Mucosa of descending colon (tissue), 3 donors: ENCODE measurements at places on chromosomes 12 and 14. TPM values are rescaled to one million over a fixed set of nuclear protein-coding genes. Genes with fewer than 3 reads are reported as not detected.
A peak's percentile ranks its signal among the peaks of the same experiment; 100 is the strongest.

The LUM gene
- 68.5 TPM for total RNA-seq

DNA sequence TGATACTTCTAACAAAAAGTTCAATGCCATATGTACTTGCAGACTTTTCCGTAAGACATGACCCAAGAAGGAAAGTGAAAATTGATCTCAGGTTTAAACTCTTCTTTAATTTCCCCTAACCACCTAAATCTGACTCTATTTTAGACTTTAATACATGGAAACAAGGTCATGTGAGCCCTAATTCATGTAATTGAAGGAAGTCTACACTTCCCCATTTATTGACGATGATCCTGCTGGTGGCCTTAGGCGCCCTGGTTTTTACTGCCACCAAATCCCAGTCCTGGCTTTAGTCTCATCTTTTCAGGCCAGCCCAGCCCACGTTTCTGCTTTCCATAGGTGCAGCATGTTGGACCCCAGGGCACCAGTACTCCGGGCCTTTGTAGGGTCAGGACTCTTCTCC, 157.9 kb downstream of the PELI2 start:
- no peak for DNase-seq

DNA sequence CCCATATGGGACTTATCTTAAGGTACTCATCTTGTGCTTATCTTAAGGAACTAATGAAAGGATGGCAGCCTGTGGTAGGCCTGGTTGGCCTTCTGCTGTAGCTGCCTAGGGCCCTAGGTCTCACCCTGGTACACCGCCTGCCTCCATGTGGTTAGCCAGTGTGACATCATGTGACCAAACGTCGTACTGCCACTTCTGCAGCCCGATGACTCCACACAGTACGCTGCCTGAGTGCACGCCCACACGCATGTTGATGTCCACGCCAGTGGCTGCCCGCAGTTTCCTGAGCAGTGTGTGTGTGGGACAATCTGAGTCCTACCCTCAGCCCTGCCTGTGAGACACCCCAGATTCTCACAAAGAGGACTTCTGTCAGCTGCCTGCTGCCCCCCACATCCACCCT, 5.1 kb downstream of the ADCY4 start:
- peak; percentile 48 for DNase-seq

The C12orf56 gene
- not detected for total RNA-seq

DNA sequence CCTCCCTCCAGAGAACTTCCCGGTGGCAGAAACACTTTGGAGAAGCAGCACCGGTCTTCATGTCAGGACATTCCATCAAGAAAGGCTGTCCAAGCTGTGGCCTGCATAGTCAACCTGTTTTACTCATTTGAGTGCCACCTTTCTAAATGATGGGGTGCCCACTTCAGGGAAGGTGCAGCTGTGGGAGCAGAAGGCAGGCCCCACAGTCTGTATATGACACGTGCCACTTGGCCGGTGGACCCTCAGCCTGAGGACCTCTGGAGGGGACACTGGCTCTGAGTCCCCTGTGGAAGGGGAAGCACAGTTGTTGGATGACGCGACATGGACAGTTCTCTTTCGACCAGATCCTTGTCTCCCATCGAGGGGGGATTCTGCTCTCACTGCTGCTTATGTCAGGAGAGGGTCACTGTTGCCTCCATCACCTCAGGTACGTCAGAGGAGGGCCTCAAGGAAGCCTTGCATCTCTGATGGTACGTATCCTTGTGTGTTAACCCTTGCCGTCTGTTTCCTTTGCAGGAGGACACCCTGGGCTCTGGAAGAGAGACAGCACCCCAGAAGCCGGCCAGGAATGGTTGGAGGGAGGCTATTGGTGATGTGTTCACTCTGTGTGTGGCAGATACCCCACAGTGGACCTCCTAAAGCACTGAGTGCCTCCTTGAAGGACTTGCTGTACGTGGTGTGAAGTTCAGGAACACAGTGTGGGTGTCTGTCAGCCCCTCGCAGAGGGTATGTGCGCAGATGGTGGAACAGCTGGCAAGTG, 132.1 kb upstream of the RTL1 start:
- DNase-seq, result no peak

DNA sequence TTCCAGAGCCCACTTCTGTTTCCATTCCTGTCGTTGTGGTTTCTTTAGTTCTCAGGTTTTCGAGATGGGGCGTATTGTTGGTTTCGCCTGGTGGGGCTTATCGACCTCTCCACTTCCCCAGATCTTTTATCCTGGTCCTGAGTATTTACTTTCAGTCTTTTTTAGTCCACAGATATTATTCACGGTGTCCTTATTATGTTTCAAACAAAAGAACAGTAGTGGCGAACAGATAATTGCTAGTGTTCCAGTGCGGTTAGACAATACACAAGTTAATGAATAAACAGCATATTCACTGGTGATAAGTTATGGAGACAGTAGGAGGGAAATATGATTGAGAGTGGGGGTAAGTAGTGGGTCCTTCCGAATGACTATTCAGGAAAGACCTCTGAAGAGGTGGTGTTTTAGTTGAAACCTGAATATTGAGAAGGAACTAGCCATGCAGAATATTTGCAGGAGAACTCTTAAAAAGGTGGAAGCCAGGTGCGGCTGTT, 668 bp downstream of the TMEM260 start:
- no peak for DNase-seq

The CFAP54 gene
- 0.82 TPM for total RNA-seq

The PLD4 gene
- 2.2 TPM for total RNA-seq

The LRRC10 gene
- not detected for total RNA-seq

DNA sequence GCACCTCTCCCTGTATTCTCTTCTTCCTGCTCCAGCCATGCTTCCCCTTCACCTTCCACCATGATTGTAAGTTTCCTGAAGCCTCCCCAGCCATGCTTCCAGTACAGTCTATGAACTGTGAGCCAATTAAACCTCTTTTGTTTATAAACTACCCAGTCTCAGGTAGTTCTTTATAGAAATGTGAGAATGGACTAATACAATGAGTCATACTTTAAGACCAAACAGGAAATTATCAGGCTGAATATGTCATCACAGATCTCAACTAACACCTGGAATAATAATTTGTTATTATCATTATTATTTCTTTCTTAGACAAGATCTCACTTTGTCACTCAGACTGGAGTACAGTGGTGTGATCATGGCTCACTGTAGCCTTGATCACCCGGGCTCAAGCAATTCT, 85.4 kb downstream of the KCNMB4 start:
- no peak for DNase-seq

DNA sequence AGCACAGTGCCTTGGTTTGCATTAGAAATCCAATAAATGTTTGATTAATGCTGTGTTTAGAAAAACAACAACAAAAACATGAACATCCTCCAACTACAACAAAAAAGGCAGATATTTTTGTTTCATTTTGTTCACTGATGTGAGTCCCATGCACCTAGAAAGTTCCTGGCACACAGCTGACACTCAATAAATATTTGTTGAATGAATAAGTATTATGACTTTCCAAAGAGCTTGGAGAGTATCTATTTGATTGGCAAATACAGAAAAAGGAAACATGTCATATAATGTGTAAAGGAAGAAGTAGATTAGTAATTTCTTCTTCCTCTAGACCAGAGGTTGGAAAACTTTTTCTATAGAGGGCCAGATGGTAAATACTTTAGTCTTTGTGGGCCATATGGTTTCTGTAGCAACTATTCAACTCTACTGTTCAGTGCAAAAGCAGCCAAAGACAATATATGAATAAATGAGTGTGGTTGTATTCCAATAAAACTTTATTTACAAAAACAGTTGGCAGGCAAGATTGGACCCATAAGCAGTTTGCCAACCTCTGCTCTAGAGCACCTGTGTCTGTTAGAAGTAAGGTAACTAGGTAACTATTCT, 312.3 kb upstream of the DIO2 start:
- no peak for DNase-seq
